ENCODE measurements at places on chromosomes 16 and 17.

GRCh38 chr16:51538707-51539498 is 387.8 kb upstream of the SALL1 start:
- DNase-seq = no peak

DNA sequence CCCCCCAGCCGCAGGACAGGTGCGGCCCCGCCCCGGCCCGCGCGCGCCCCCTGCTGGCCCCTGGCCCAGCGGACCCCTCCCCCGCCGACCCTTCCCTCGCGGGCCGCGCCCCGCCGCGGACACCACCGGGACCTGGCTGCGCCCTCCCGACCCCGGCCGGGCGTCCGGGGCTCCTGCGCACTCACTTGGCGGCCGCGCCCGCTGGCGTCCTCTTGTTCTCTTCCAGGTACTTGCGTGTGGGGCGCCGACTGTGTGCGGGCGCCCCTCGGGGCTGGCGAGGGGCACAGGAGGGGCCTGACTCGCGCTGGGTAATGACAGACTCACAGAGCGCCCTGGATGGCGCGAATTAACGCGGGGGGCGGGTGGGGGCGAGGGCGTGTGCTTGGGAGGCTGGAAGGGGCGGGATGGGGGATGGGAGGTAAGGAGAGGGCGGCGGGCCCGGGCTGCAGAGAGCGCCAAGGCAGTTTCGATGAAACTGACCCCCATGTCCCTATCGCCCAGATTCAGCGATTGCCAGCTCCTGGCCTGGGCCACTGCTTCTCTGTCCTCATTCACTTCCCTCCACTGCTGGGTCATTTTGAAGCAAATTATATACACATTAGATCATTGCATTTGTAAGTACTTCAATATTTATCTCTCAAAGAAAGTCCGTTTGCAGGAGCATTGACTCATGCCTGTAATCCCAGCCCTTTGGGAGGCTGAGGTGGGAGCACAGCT is 445 bp upstream of the DBNDD1 start:
- no peak for DNase-seq

- DNase-seq = no peak
Measured at GRCh38 chr16:15055141-15056053, 477 bp downstream of the NTAN1 start.

DNA sequence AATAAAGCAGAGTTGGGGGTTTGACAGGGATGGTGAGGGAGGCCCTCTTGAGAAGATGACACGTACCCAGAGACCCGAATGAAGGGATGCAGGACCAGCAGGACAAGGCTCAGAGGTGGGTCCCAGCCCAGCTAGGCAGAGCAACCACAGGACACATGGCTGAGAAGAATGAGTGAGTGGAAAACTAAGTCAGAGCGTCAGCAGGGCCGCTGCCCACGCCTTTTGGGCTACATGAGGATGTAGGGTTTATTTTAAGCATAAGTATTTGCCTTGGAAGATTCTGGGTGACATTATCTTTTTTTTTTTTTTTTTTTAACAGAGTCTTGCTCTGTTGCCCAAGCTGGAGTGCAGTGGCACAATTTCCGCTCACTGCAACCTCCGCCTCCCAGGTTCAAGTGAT is 176.0 kb downstream of the TMEM132E start:
- no peak for DNase-seq

DNA sequence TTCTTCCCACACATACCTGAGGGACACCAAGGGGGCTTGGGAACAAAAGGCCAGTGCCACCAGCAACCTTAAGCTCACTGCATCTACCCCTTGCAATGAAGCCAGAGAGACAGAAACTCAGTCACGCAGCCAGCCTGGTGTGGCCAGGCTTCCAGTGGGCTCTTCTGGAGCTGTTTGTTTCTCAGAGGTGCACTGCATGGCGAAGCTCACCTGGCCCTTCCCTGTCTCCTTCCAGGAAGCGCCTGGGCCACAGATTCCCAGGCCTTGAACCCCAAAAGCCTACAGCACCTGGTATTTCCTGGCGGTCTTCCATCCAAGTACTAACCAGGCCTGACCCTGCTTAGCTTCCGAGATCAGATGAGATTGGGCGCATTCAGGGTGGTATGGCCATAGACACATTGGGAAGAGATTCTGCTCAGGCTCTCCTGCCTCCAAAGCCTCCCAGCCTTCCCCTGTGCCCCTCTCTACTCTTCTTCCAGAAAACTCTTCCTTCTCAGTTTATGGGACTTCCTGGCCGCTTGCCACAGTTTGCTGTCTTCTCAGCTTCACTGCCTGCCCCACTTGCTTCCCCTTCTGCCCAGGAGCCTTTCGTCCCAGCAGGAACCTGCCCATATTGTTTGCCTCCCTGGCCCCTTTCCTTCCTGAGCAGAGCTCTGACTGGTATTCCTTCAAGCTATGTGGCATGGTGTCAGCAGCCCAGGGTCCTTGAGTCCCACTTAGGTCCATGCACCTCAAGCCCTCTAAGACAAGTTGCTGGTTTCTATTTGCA is 1.6 kb downstream of the CISD3 start:
- DNase-seq = no peak

DNA sequence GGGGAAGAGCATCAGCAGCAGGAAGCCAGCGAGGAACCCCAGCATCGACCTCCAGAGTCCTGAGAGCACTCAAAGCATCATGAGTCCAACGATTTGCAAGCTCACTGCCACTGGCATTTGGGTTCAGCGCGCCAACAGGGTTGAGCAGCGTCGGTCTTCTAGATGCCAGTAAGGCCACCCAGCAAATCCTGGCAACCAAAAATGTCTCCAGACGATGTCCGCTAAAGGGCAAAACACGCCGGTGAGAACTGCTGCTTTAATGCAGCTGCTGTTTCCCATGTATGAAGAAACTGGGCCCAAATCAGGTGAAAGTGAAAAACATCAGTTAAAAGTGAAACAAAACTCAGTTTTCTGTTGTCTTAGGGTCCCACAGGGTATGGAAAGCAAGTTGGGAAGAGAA is 70.2 kb downstream of the ANKRD11 start:
- DNase-seq = no peak

- DNase-seq = no peak
Measured at GRCh38 chr17:21453144-21453898, 77.2 kb downstream of the KCNJ12 start.

GRCh38 chr16:19071811-19072777 is 4.7 kb downstream of the COQ7 start:
- DNase-seq = no peak

DNA sequence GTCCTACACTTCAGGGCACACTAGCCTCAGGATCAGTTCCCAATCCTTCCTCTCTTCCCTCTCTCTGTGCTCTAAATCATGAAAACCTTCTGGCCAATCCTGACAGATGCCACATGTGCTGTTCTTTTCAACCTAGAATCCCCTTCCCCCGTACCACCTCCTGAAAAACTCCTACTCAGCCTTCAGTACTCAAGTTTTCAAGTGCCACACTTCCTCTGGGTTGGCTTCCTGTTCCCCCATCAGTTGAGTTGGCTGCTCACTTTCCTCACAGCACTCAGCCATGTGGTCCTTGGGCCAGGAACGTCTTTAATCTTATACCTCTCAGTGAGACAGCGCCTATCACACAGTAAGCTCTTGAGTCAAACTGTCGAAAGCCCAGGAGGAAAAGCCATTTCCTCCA is 3.3 kb downstream of the ASPHD1 start:
- no peak for DNase-seq

DNA sequence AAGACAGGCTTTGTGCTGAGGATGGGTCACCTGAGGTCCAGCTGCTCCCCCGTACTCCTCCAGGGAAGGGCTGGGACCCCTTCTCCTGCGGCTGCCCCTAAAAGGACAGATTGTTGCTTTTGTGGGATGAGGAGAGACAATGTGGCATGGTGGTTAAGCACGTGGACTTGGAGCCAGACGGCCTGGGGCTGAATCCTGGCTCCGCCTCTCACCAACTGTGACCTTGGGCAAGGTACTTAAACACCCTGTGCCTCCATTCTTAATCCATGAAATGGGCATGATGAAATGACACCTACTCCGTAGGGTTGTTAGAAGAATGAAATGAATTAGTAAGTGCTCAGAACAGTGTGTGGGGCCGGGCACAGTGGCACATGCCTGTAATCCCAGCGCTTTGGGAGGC is 39.6 kb upstream of the PLCG2 start:
- DNase-seq = no peak

GRCh38 chr16:78133919-78134318 is 34.5 kb downstream of the WWOX start:
- no peak for DNase-seq

GRCh38 chr17:62572888-62573401 is 54.5 kb upstream of the MRC2 start:
- no peak for DNase-seq

- no peak for DNase-seq
Measured at GRCh38 chr16:11168386-11169051, 87.5 kb downstream of the SOCS1 start.

DNA sequence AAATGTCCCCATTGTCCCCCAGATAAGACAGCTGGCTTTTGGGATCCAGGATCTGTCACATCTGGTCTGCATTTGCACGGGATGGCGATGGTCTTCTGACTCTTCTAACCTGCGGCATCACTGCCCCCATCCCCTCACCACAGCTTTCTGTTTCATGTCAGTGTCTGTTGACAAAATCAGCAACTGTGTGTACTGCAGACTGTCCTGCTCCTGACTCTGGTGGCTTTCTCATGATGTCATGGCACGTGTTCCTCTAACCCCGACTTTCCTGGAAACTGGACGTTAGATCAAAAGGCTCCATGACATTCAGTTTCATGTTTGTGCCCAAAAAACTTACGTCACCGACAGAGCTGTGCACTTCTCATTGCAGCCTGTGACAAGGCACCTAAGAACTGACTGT is 30.1 kb upstream of the CPNE2 start:
- DNase-seq = no peak

DNA sequence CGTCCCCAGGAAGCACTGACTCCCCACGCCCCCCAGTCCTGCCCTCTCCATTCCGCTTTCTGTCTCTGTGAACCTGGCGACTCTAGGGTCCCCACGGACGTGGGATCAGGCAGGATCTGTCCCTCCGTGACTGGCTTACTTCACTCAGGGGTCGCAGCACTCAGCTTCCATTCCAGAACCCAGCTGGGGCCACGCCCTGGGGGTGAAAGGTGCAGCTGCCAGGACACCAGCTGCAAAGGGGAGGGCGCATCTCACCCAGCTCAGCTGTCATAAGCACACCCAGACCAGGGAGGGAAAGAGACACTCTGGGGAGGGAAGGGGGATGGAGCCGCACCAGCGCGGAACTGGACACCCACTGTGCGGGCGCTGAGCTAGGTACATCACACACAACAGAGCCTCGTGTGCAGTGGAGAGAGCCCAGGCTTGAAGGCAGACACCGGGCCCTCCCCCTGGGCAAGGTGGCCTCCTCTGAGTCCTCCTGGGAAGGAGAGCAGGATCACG is 18.5 kb upstream of the HEXD start:
- peak; percentile 81 for DNase-seq

DNA sequence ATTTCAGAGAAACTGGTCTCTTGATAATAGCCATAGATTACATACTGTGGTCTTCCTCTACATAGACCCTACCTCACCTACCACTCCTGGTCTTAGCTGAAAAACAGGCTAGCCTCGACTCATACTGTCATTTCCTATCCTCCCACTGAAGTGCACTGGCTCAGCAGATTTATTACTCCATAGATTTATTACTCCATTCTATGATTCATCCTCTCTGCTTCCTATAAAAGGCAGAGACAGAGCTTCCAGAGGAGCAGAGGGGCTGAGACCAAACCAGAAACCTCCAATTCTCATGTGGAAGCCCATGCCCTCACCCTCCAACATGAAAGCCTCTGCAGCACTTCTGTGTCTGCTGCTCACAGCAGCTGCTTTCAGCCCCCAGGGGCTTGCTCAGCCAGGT is at the start of gene CCL7:
Gene CCL7, plus strand, starts transcription at position 253 of the 400 bp plus-strand sequence. Its CDS starts 70 bp downstream, at position 323.
- DNase-seq = no peak

GRCh38 chr16:25014500-25015147 is 545 bp downstream of the ARHGAP17 start:
- peak; percentile 74 for DNase-seq

DNA sequence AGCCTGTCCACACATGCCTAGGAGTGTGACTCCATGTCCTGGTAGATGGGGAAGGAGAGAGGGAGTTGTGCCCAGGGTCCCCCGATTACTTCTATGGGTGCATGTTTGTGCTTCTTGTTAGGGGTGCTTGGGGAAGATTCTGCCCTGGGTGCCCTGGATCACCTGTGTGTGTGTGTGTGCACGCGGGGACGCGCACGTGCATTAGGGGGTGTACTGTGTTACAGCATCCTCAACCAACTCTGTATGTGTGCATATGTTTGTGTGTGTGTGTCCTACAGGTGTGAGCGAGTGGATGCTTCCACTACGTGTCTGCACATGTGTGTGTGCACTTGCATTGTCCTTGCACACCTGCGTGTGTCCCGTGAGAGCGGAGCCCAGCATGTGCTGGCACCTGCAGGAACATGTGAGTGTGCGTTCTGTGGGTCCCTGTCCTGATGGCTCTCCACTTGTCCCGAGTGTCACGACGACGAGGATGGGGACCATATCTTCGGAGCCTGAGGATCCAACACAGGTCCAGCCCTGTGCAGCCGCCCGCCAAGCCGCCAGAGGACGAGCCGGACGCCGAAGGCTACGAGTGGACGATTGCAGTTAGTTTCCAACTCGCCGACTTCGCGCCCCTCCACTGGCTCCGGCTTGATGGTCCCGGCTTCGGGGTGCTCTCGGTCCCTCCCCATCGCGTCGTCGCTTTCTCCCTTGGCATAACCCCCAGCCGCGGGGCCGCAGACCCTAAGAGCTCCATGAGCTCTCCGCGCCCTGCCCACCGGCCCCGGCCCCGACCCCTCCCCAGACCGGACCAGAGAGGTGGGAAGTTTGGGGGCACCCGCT is 6.0 kb upstream of the TBC1D3B start:
- no peak for DNase-seq

GRCh38 chr17:62870552-62870971 is 62.4 kb upstream of the MARCHF10 start:
- no peak for DNase-seq

- no peak for DNase-seq
Measured at GRCh38 chr16:3637371-3637923, 17.0 kb upstream of the DNASE1 start.

- DNase-seq = no peak
Measured at GRCh38 chr17:78362232-78362631, 2.4 kb upstream of the SOCS3 start.

GRCh38 chr17:44884941-44885340 is 14.3 kb downstream of the EFTUD2 start:
- no peak for DNase-seq

DNA sequence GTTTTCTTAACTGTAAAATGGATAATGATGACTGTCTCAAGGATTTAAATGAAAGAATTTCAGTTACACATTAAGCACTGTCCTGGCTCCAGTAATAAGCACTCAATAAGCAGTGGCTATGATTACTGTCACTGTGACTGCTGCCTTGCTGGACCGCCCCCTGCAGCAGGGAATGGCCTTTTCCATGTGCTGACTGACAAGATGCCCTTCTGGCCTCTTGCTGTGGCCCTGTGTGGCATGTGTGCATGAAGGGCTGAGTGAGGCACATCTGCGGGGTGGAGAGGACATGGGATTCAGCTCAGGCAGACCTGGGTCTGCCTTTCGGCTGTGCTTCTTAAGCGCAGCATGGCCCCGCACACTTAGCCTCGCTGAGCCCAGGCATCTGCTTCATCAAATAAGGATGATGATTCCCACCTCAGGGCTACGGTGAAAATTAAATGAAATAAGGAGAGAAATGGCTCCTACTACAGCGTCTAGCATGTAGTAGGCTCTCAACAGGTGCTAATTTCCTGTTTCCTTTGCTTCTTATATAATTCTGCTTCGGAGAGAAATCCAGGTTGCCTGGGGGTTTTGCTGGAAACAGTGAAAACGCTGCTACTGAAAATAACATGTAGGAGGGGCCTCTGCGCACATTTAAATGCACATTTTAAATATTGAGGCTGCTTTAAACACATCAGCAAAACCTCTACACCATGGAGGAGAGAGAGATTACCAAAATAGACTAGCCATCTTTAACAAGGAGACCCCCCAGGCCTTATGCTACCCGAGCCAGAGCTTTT is 183.9 kb downstream of the PARN start:
- DNase-seq = no peak

- peak; percentile 37 for DNase-seq
Measured at GRCh38 chr16:86576591-86577313, 1.6 kb upstream of the FOXL1 start.
